ENCODE measurements at places on chromosomes 16 and 17.

DNA sequence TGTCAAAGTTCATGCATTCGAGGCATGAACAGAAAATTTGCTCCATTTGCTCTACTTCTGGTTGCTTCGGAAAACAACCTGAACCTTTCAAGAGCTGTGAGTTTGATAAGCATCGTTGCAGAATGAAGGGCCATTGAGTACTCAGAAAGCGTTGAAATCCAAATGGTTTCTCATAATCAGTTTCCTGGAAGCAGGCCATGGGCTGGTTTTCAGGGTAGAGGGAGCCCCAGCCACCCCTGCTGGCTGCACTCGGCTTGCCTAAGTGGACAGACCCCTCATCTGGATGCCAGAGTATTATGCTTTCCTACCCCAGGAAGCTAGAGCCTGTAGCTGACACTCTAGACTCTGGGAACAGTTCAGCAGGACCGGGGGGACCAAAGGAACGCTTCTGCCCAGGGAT lies 24.4 kb downstream of the SCNN1G start:
- no peak for DNase-seq

GRCh38 chr17:19645734-19646201 lies 2.8 kb upstream of the ALDH3A2 start:
- no peak for DNase-seq

GRCh38 chr16:54076006-54076504 lies 210.5 kb downstream of the IRX3 start:
- no peak for DNase-seq

DNA sequence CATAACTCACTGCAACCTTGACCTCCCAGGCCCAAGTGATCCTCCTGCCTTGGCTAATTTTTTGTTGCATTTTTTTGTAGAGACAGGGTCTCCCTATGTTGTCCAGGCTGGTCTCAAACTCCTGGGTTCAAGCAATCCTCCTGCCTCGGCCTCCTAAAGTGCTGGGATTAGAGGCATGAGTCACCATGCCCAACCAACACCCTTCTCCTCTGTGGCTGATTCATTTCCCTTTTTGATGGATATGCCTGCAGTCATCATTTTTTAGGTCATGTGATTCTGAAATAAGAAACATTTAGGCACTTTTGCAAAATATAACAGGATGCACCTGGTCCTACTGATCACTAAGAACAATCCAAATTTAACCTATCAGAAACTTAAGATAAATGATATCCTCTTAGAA lies 44.0 kb upstream of the YPEL2 start:
- no peak for DNase-seq

- DNase-seq = no peak
These were observed 1.1 kb downstream of the HSD17B1 start for GRCh38 chr17:42553866-42554249.

GRCh38 chr17:73508057-73508930 lies 136.0 kb downstream of the SDK2 start:
- DNase-seq = no peak

DNA sequence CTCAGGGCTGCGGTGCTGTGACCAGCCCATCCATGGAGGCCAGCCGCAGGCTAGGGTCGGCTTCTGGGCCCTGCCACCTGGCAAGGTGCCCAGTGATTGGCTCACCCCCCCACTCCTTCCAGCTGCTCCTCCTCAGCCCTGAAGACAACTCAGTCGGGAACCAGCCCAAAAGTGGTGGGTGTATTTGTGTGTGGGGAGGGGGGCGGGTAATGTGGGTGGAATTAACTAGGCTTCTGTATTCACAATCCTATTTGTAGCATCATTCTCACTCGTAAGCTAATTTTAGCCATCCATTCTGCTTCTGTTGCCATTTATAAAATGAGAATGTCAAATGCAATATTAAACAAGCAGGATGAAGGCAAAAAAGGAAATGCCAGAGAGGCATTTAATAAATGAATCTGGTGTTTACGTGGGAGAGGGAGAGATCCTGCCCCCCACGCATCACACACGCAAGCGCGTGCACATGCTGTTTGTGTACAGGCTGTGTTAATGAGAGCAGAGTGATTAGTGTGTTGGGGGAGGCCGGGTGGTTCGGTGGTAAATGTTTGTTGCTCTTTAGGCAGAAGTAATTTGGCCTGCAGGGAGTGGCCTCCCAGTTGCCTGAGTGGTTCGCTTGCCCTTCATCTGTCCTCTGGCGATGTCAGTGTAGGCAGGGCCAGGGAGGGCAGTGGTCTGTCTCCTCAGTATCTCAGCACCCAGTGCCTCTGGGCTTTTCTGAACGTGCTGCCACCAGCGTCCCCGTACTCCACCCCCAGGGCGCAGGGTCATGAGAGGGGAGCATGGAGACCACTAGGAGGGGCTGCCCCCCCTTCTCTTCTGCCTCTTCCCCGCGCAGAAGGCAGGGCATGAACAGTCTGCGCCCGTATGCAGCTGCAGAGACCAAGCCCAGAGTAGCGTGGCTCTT lies 140.1 kb downstream of the CCDC182 start:
- no peak for DNase-seq

DNA sequence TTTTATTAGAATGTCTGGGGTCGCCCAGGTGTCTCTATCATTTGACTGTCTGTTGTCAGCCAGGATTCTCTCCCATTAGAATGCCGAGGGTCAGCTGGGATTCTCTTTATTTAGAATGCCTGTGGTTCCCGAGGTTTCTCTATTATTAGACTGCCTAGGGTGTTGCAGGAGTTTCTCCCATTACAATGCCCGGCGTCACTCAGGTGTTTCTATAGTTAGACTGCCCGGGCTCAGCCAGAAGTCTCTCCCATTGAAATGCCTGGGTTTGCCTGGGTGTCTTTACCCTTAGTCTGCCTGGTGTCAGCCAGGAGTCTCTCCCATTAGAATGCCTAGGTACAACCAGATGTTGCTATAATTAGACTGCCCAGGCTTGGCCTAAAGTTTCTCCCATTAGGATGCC lies 2252.0 kb downstream of the TP53TG3F start:
- no peak for DNase-seq

DNA sequence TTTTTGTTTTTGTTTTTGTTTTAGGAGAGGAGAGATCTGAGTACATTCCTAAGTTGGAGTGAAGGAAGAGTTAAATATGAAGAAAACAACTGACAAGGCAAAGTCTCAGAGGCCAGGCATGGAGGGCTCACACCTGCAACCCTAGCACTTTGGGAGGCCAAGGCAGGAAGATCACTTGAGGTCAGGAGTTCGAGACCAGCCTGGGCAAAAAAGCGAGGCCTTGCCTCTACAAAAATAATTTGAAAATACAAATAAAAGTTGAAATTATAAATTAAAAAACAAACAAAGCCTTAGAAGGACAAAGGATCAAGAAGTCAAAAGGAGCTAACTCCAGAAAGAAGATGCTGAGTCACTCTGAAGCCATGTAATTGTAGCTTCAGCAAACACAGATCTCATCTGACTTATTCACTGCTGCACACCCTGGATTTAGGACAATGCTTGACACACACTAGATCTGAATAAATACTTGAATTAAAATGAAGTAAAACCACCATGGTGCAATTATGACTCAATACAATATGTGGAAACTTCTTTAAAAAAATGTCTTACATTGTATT lies 9.1 kb downstream of the CEP20 start:
- DNase-seq = peak; percentile 84

- peak; percentile 32 for DNase-seq
These were observed 2.5 kb upstream of the ABCC12 start for GRCh38 chr16:48158296-48158695.

DNA sequence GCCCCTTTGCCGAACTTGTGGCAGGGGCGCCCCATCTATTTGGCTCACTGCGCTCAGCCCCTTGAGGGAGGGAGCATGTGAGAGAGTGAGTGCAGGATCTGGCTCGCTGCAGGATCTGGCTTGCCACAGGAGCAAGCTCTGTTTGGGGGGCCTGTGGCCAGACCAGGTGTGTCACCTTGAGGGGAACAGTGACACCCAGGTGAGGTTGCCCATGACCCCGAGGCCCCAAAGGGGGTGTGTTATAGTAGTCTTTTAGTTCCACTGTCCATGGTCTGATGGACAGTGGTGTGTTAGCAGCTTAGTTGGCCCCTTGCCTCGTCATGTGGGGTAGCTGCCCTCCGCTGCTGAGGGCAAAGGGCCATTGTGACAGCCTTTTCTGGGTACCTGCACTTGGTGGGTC lies 41.6 kb downstream of the CCDC42 start:
- DNase-seq = no peak

GRCh38 chr16:4176906-4177417 lies 60.7 kb upstream of the ADCY9 start:
- no peak for DNase-seq

- no peak for DNase-seq
These were observed 282.2 kb downstream of the MAP2K6 start for GRCh38 chr17:69696650-69697049.

DNA sequence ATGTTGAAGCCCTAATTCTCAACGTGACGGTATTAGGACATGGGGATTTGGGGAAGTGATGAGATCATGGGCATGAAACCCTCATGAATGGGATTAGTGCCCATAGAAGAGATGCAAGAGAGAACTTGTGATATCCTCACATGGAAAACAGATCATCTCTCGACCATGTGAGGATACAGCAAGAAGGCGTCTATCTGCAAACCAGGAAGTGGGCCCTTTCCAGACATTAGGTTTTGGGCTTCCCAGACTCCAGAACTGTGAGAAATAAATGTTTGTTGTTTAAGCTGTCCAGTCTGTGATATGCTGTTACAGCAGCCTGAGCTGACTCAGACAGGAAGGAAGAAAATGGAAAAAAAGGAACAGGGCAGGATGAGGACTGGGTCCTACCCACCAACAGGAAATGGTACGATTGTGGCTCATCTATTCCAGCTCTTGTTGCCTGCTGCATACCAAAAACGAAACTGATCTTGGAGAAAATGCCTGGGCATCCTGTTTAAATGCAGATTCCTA lies 21.9 kb upstream of the SSTR2 start:
- DNase-seq = no peak

GRCh38 chr16:2782583-2783351 lies 4.6 kb downstream of the PRSS33 start:
- no peak for DNase-seq

DNA sequence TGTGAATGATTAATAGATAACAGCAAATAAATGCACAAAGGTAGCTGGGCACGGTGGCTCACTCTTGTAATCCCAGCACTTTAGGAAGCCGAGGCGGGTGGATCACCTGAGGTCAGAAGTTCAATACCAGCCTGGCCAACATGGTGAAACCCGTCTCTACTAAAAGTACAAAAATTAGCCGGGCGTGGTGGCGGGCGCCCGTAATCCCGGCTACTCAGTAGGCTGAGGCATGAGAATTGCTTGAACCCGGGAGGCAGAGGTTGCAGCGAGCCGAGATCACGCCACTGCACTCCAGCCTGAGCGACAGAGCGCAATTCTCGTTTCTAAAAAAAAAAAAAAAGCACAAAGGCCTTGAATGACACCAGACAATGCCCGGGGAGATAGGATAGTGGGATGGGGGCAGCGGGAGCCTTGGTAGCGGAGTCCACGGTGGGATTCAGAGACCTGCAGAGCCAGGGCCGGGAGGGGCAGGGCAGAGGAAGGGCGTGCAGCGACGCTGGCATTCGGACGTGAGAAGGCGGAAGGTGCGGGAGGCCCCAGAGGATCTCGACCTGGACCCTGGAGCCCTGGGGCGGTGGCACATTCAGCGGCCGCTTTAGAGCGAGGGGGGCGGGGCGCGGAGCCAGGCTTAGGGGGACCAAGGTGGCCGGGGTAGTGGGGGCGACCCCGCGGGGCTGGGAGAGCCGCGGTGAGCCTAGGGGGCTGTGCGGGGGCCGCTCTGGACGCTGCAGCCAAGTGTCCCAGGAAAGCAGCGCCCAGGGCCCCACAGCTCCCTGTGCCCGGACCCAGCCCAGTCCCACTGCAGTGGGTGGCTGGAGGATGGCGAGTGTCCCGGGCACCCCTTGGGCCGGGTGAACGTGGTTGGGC lies 999 bp upstream of the FLYWCH2 start:
- DNase-seq = no peak

DNA sequence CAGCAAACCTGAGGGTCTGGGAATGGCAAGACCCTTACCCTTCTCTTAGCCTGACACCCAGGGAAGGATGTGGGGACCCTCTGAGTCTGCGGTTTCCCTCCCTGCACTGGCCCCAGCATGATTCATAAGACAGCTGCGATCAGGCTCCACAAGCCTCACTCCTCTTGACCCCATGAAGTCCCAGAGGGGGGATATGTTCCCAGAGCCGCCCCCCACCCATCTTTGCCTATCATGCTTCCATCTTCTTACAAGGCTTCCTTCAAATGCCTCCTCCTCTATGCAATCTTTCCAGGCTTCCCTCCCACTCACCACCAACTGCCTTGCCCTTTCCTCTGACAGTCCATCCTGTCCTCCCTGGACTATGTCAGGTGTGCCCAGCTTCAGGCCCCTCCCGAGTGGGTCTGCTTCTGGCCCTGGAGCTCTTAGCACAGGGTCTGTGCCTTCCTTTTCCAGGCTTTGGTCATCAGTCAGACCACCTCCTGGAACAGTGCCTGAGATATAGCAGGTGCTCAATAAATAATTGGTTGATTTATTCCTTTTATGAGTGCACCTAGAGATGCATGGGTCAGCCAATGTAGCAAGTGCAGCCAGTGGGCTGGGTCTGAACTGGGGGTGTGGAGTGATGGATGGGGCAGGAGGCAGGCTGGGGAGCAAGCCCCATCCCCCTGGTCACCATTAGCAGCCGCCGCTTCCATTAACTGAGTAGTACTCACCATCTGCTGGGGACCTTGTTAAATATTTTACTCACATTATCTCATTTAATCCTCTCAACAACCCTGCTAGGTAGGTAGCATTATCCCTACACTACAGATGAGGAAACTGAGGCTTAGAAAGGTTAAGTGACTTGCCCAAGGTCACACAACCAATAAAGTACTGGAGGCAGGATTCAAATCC lies 8.4 kb downstream of the DLX3 start:
- no peak for DNase-seq

DNA sequence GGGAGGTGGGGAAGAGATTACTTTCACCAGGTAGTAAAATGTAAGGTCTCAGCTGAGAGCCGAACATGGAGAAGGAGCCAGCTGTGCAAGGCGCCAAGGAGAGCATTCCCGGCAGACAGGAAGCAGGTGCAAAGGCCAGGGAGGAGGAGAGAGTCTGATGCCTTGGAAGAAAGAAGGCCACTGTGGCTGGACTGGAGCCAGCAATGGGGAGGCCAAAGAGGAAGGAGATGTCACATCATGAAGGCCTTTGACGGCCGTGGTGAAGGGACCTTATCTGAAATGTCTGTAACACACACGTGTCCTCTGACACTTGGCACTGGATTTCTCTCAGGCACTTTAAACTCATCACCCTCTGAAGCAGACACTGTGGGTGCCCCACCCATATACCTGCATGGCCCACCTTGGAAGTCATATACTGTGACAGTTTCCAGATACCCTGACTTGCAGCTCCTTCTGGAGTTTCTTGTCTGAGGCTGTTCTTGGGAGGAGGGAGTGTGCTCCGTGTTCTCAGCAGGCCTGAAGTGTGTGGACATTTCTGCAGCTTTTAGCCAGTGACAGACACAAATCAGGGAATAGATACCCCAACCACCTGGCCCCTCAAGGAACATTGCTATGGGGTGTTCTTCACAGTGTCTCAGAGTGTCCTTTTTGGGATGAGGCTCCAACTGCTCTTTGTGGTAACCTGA lies 1.9 kb upstream of the SLC5A2 start:
- DNase-seq = no peak

- DNase-seq = no peak
These were observed 1480.2 kb upstream of the GOT2 start for GRCh38 chr16:60214311-60214710.

Measured in fibroblast of skin of left quadriceps (primary cell).